ENCODE measurements at places on chromosomes 3 and 15.

- no peak for DNase-seq
- no peaks in the 10 kb centered on the region for H3K4me1 ChIP-seq
- H3K36me3 ChIP-seq, result no peaks in the 10 kb centered on the region
- no peak overlapping the region for H3K27ac ChIP-seq
- H3K27me3 ChIP-seq, result no peaks in the 10 kb centered on the region
Measured at GRCh38 chr3:58659051-58659675, 7.4 kb downstream of the FAM3D start.

DNA sequence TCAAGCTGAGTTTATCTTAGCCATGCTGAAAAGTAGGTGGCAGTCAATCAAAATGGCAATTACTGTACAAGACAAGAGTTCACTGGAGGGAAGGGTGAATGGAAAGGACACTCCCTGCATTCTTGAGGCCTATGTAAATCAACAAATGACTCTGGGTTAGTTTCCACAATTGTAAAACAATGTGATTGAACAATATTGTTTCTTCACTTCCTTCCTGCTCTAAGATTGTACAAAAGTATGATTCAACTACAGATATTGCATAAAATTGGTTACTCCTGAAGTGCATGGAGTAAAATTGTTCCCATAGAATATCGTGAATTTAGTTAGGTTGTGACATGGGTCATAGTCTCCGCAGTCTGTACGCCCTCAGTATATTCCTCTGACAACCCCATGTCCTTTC lies 277.6 kb downstream of the LPP start:
- H3K36me3 ChIP-seq, result no peaks in the 10 kb centered on the region
- H3K27ac ChIP-seq, result peak overlapping the region; percentile 48
- no peak for DNase-seq
- peaks cover 21% of the 10 kb centered on the region for H3K4me1 ChIP-seq
- no peak overlapping the region for H3K4me3 ChIP-seq
- H3K27me3 ChIP-seq, result no peaks in the 10 kb centered on the region

DNA sequence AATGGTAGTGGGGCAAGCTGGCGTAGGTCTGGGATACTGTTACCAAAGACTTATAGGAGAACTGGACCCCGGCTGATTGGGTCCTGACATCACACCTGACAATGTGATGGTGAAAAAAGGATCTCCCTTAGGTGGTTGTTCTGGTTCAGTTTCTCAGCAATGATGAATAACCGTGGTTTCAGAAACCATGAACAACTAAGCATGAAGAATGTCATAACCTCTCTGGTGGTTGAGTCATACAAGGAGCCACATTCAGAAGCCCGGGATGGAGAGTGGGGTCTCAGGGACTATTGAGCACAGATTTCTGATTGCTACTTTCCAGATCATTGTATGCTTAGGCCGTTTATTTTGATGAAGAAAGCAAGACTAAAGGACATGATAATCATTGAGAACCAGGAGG lies 17.4 kb downstream of the GPR160 start:
- no peaks in the 10 kb centered on the region for H3K36me3 ChIP-seq
- DNase-seq, result no peak
- H3K4me1 ChIP-seq, result no peaks in the 10 kb centered on the region
- no peak overlapping the region for H3K4me3 ChIP-seq
- H3K27ac ChIP-seq, result no peak overlapping the region

DNA sequence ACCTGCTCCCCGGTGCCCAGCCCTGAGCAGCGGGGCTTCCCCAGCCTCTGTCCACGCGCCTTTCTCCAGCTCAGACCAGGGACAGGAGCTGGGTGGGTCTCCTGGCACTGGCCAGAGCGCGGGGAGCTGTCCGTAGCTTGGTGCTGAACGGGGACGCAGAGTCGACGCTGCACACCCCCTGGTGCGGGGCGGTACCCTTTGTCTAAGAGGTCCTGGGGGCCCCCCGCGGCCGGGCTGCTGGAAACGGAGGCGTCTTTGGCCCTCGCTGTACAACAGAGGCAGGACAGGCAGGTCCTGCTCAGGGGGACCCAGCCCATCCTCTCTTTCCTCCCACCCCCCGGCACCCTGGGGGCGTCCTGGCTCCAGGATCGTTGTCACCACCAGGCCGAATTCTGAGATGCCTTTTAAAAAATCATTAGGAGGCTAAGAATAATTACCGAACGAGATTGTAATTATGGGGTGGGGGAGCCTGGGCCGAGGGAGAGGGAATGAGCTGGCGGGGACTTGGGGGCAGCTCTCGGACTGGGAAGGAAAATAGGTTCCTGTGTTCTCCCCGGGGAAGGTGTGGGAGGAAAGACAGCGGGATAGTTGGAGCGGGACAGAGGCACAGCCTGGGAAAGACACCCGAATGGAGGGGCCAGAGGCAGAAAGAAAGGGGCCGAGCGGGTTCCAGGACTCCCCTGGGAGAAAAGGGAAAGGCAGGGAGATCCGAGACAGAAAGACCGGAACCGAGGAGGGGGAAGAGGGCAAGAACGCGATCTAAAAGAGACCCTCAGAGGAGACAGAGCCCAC lies 4.1 kb upstream of the SKOR1 start:
- no peak overlapping the region for H3K27ac ChIP-seq
- no peaks in the 10 kb centered on the region for H3K4me1 ChIP-seq
- DNase-seq, result no peak
- H3K27me3 ChIP-seq, result peaks cover 68% of the 10 kb centered on the region

DNA sequence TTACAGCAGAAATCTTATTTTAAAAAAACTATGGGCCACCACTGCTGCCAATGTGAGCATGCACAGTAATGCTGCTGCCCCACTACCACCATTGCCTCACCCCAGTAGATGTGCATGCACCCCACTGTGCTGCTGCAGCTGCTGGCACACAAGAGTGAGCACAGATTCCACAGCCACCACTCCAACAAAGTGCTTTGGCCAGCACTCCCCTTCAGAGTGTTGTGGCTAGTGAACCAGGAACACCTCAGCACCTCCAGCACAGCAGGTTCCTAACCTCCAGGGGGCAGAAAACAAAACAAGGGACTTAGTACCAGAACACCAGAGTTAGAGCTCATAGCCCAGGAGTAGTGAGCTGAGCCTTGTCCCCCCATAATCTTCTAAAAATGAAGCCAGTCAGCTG lies 629.6 kb downstream of the PYDC2 start:
- H3K36me3 ChIP-seq, result no peaks in the 10 kb centered on the region
- no peak for DNase-seq

DNA sequence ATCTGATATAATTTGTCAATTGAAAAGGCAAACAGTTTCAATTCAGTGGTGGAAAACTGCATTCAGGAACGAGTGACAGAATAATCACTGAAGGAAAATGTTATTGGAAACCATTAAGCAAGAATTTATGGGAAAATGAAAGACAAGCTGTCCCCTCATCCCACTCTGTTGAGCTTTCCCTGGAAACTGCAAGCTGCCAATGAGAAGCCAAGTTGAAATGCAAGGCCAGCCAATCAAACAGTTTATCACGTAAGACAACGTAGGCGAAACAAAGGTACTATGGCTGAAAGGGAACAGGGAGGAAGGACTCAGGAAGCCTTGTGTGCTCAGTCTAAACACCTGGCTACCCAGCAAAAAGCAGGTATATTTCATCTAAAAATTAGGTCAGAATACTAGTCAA lies 187.9 kb upstream of the ATP10A start:
- H3K27ac ChIP-seq, result no peak overlapping the region
- H3K4me1 ChIP-seq, result no peaks in the 10 kb centered on the region
- no peak overlapping the region for H3K4me3 ChIP-seq
- H3K36me3 ChIP-seq, result no peaks in the 10 kb centered on the region
- no peak for DNase-seq

DNA sequence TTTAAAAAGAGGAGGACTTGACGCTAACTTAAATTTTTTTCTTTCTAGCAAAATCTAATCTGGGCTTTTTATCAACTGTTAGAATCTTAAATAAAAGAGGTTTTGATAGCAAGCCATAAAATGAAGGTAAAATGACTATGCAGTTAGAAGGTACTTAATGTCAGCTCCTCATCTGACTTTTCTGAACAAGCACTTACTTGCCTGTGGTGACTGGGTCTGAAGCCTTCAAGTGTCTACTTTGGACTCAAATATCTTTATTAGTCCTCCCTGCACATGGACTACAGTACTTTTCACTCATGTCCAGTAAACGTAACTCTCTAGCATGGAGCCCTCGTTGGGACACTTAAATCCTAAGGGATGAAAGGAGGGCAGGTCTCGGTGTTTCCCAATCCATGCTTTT lies 135.9 kb downstream of the P2RY1 start:
- no peaks in the 10 kb centered on the region for H3K4me1 ChIP-seq
- no peak overlapping the region for H3K27ac ChIP-seq
- no peak for DNase-seq
- no peak overlapping the region for H3K4me3 ChIP-seq
- no peaks in the 10 kb centered on the region for H3K36me3 ChIP-seq

DNA sequence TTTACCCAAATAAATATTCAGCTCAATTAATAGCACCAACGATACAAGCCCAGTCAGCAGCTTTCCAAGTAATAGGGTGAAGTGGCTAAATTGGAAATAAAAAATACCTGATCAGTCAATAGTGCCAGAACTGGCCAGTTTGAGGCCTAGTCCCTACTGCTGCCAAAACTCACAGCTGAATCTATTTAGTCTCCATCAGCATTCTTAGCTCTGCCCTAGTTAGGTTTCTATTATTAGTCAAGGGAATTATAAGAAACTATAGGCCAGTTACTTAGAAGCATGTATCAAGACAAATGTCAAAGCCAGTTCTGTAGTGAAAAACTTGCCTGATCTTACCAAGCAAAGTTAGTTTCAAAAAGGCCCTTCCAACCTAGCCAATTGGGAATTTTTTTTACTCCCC lies 146.2 kb upstream of the ZBTB20 start:
- DNase-seq, result no peak
- no peak overlapping the region for H3K4me3 ChIP-seq
- H3K36me3 ChIP-seq, result no peaks in the 10 kb centered on the region
- no peaks in the 10 kb centered on the region for H3K4me1 ChIP-seq

GRCh38 chr15:68897016-68897415 lies 33.3 kb upstream of the SPESP1 start:
- DNase-seq, result no peak
- H3K4me1 ChIP-seq, result no peaks in the 10 kb centered on the region
- H3K36me3 ChIP-seq, result no peaks in the 10 kb centered on the region
- no peak overlapping the region for H3K27ac ChIP-seq
- H3K27me3 ChIP-seq, result no peaks in the 10 kb centered on the region

DNA sequence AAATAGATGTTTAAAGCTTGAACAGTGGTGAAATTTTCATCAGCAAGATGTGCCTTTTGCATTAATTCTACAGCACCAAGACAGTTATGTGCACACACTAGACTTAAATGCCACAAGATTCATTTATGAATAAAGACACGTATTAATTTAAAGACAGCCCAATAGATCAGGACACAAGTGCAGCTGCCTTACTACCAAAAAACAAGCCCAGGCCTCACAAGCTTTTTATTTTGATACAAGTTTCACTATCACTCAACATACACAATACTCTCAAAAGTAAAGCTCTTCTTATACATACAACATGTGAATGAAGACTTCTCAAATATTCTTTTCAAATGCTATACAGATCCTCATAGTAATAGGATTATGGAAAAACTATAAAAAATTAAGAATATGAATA lies 2.4 kb downstream of the ACAP2 start:
- H3K27ac ChIP-seq, result no peak overlapping the region
- no peaks in the 10 kb centered on the region for H3K36me3 ChIP-seq
- H3K27me3 ChIP-seq, result no peaks in the 10 kb centered on the region
- H3K4me1 ChIP-seq, result peaks cover 5% of the 10 kb centered on the region
- no peak overlapping the region for H3K4me3 ChIP-seq

GRCh38 chr15:74315626-74316025 lies 51.8 kb downstream of the CYP11A1 start:
- H3K27me3 ChIP-seq, result no peaks in the 10 kb centered on the region
- DNase-seq, result peak; percentile 70
- peak overlapping the region; percentile 46 for H3K27ac ChIP-seq
- no peak overlapping the region for H3K4me3 ChIP-seq

GRCh38 chr3:13009132-13009945 lies 63.9 kb downstream of the IQSEC1 start:
- no peaks in the 10 kb centered on the region for H3K36me3 ChIP-seq
- peaks cover 27% of the 10 kb centered on the region for H3K4me1 ChIP-seq
- peak overlapping the region; percentile 50 for H3K27ac ChIP-seq
- H3K27me3 ChIP-seq, result no peaks in the 10 kb centered on the region

DNA sequence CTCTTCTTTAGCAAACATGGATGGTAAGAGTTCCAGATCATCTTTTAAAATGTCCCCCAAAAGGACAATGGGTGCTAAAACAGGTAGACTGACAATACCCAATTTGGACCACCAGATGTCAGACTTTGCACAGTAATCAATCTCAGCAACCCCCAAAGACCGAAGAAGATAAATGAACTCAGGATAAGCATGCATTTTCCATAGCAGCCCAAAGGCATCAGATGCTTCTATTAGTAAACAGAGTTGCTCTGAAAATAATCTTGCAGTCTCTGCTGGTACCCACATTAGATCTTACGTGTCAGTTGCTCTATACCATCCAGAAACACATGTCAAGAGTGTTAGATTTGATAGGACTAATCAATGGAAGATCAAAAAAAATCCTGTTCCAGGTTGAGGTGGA lies 20.6 kb downstream of the MYH15 start:
- no peaks in the 10 kb centered on the region for H3K36me3 ChIP-seq
- no peaks in the 10 kb centered on the region for H3K27me3 ChIP-seq
- no peak overlapping the region for H3K4me3 ChIP-seq
- H3K27ac ChIP-seq, result no peak overlapping the region
- peak; percentile 21 for DNase-seq

GRCh38 chr15:39663704-39664250 lies 82.9 kb downstream of the THBS1 start:
- no peaks in the 10 kb centered on the region for H3K27me3 ChIP-seq
- no peak overlapping the region for H3K27ac ChIP-seq
- H3K4me1 ChIP-seq, result no peaks in the 10 kb centered on the region
- DNase-seq, result no peak
- H3K4me3 ChIP-seq, result no peak overlapping the region
- no peaks in the 10 kb centered on the region for H3K36me3 ChIP-seq

DNA sequence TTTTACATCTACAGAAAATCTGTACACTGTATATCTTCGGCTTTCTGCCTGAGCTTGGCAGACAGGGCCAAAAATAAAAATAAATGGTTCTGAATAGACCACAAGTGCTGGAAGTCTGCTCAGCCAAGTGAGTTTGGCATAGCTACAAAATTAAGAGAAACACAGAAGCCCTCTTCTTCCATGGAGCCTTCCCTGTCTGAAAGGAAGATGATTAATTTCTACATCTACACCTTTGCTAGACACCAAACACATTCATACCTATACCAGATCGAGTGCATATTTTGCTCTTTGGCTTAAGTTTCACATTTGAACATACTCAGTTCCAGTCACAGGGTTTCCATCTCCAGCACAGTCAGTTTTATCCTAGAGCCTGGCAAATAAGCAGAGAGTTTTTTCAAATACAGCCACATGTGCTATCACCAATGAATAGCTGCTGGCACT lies 224.6 kb downstream of the GREM1 start:
- no peaks in the 10 kb centered on the region for H3K36me3 ChIP-seq
- no peak overlapping the region for H3K4me3 ChIP-seq
- no peaks in the 10 kb centered on the region for H3K27me3 ChIP-seq
- no peak for DNase-seq
- H3K27ac ChIP-seq, result no peak overlapping the region
- H3K4me1 ChIP-seq, result no peaks in the 10 kb centered on the region

- H3K27me3 ChIP-seq, result no peaks in the 10 kb centered on the region
- no peaks in the 10 kb centered on the region for H3K36me3 ChIP-seq
- no peak overlapping the region for H3K4me3 ChIP-seq
- no peak for DNase-seq
- no peaks in the 10 kb centered on the region for H3K4me1 ChIP-seq
- H3K27ac ChIP-seq, result no peak overlapping the region
Measured at GRCh38 chr3:106160396-106160795, 291.6 kb upstream of the CBLB start.
